ENCODE measurements at places on chromosomes 4 and X.

- no peak for DNase-seq
Measured at GRCh38 chrX:65706041-65706828, 38.8 kb downstream of the MSN start.

DNA sequence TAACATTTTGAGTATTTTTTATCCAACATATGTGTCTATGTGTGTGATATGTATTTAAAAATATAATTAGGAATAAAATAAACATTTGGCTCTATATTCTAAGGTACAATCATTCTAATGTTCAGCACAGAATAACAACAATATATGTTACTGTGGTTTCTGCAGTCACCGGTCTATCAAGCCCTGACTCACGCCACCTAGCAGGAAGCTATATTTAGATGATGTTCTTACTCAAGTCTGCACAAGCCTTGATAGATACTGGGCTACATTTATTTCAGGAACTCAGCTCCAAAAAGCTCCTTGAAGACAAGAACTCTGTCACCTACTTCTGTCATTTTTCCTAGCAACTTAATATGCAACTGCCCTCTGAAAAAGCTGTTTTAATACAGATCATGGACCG, 152.0 kb upstream of the FTHL17 start:
- no peak for DNase-seq

DNA sequence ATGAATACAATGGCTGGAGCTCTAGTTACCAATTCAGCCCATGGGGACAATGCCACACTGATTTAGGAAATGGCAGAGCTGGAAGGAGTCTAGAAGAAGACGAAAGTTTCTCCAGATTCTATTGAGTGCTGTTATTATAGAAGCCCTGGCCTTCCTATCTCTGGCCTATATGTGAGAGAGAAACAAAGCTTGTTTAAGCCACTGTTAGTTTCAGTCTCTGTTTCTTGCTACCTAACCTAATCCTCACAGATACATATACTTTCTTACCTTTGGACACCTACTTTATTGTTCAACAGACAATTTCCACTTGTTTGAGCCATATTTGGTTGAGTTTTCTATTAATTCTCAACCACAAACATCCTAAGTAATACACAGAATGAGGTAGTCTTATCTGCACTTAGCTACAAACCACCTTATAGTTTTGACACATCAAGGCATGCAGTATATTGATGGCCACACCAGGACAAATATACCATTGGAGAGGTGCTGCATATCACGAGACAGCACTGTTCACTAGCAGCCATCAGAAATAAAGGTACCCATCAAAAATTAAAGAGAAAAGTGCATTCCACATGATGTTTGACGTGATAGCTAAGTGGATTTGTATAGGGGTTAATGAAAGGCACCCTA, 190.2 kb downstream of the SMIM20 start:
- DNase-seq: no peak

DNA sequence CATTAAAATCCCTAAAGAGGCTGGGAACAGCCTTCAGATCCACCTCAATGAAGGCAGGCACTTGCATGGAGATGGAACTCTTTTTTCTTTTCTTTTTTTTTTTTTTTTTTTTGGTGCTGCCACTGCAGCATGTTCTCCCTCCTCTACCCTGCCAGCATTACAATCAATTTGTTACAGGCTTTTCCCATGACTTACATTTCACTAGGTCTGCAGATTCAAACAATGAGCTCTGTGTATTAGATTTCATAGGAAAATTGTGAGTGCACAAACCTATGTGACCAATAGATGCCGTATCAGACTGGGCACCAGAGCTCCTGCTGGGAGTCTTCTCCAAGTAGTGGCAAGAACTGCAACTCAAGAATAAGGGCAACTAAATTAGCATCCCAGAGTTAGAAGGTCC, 63.8 kb upstream of the GABRQ start:
- DNase-seq: no peak

DNA sequence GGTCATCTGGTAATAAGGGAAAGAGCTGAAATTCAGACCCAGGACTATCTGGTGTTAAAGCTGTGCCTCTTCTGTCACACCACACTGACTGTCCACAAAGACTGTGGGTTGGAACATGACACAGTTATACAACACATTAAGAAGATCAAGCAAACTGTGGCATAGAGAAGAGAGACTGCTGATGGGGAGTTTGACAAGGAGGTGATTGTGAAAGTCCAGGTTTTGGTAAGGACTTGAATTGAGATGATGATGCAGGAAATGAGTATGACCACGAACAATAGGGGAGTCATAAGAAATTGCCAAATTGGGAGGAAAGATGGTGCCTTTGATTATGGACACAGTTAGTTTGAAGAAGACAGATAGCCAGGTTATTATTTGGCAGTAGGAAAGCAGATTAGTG, 163.4 kb downstream of the PDGFRA start:
- DNase-seq: no peak

Data from effector CD8-positive, alpha-beta T cell (primary cell).